ENCODE measurements at places on chromosomes 7 and 10. TPM values are rescaled to one million over a fixed set of nuclear protein-coding genes. Genes with fewer than 3 reads are reported as not detected.
A peak's percentile ranks its signal among the peaks of the same experiment; 100 is the strongest.

DNA sequence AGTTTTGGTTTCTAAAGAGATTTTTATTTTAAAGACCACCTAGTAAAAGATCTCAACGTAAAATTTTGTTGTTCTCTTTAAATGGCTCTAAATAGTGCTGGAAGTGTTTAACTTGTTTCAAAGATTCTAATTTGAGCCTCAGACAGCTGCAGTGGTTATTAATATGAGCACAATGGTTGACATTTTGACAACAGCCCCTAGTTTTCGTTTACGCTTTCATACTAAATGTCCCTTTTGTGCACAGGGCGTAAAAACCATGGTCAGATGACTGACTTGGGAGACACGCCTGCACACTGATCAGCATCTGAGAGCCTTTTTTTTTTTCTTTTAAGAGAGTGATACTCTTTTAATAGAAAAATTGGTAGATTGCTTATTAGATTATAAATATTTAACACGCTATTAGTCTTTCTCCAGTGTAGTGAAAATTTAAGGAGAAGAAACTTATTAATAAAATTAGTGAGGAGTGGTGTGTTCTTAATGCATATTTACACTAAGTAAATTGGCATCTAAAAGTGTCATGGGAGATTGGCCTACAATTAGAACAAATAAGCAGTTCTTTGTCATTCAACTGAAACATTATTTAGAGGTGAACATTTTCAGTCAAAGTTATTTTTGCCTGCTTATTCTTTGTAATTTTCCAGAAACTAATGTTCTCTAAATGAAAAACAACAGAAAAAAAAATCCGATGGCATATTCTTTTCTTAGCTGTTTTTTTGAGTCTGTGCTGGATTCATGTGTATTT, 182.8 kb upstream of the PHYHIPL start:
- DNase-seq, result no peak

GRCh38 chr7:30019387-30019786, 7.1 kb downstream of the FKBP14 start:
- DNase-seq, result no peak

GRCh38 chr7:74633451-74633921, 24.0 kb upstream of the GTF2I start:
- peak; percentile 49 for DNase-seq

GRCh38 chr10:116608686-116609594, 11.8 kb upstream of the PNLIPRP2 start:
- DNase-seq, result no peak

GRCh38 chr7:124934841-124935240, 5.2 kb upstream of the POT1 start:
- no peak for DNase-seq

DNA sequence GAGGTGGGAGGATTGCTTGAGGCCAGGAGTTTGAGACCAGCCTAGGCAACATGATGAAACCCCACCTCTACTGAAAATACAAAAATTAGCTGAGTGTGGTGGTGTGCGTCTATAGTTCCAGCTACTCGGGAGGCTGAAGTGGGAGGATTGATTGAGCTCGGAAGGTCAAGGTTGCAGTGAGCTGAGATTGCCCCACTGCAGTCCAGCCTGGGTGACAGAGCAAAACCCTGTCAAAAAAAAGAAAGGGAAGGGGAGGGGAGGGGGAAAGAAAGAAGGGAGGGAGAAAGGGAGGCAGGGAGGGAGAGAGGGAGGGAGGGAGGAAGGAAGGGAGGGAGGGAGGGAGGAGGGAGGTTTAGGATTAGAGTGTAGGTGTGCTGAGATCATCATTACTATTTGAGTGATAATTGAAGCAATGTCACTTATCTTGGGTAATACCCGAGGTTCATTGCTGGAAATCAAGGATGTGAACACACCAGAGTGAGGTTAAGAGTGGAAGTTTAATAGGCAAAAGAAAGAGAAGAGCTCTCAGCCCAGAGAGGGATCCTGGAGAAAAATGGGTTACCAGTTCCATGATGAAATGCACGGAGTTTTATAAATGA, 27.6 kb downstream of the VCL start:
- DNase-seq, result no peak

DNA sequence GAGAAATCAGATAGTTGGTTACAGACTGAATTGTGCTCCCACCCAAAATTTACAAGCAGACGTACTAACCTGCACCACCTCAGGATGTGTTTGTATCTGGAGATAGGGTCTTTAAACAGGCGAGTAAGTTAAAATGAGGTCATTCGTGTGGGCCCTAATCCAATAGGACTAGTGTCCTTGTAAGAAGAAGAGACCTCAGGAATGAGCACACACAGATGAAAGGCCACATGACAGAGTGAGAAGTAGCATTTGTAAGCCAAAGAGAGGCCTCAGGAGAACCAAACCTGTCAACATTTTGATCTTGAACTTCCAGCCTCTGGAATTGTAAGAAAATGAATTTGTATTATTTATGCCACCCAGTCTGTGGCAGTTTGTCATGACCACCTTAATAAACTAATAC, 149.5 kb upstream of the VWC2 start:
- no peak for DNase-seq

GRCh38 chr7:134645935-134646334, 718 bp upstream of the BPGM start:
- DNase-seq, result no peak

DNA sequence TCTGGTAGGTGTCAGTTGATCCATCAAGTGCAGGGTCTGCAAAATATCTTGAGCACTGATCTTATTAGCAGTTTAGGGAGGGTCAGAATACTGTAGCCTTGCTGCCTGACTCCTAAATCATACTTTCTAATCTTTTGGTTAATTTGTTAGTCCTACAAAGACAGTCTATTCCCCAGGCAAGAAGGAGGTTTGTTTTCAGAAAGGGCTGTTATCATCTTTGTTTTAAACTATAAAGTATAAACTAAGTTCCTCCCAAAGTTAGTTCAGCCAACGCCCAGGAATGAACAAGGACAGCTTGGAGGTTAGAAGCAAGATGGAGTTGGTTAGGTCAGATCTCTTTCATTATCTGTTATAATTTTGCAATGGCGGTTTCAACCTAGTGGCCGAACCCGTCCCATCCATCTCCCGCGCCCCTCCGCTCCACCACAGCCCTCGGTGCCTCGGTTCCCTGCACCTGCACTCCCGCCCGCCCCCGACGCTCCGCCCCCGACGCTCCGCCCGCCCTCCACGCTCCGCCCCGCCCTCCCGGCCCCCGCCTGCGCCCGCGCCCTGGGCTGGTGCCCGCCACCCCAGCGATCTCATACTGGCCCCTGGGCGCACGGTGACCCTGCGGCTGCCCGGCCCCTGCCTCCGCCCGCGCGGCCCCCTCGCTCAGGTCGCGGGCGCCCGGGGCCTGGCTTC, at the start of gene ADCK2:
ADCK2 (plus strand) TSS at position 564 of the 681 bp plus-strand sequence. CDS start 386 bp downstream, outside the sequence.
- DNase-seq, result peak; percentile 71

- DNase-seq, result no peak
These were observed 52.9 kb downstream of the CLEC2L start for GRCh38 chr7:139576179-139576973.

The PAX4 gene
- total RNA-seq, result not detected

The SPDYE8 gene
- 0.18 TPM for total RNA-seq

The SEMA3D gene
- total RNA-seq, result not detected
